Activated CD8-positive, alpha-beta memory T cell treated with anti-CD3 and anti-CD28 coated beads for 48 hours (primary cell): ENCODE measurements at places on chromosomes 7 and 10.

DNA sequence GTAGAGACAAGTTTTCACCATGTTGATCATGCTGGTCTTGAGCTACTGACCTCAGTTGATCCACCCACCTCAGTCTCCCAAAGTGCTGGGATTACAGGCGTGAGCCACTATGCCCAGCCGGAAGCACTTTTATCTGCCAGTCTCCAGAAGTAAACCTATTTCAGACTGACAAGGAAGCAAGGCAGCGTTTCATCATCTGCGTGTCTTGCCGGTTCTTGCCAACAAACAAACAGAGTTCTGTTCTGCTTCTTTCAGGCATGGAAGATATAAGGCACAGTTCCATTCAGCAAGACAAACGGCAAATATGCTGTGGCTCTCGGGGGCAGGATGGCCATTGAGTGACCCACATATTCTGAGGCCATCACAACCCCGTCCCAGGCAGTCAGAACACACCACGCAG is 15.5 kb upstream of the LARP4B start:
- DNase-seq: no peak

DNA sequence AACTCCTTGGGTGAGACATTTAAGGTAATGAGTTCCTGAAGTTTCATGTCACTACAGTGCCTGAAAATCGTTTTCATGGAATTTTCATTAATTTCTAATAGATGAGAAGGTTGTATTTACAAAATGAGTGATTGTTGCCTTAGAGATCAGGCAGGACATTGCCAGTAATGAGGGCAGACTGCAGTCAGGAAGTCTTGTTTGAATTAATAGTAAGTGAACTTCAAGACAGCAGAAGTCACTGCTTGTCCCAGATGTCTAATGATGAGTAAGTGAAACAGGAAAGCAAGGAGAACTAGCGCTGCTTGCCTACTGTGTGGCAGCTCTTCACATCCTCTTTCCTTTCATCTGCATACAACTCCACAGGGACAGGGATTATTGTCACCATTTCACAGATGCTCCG is 237.4 kb downstream of the BAMBI start:
- DNase-seq: no peak

DNA sequence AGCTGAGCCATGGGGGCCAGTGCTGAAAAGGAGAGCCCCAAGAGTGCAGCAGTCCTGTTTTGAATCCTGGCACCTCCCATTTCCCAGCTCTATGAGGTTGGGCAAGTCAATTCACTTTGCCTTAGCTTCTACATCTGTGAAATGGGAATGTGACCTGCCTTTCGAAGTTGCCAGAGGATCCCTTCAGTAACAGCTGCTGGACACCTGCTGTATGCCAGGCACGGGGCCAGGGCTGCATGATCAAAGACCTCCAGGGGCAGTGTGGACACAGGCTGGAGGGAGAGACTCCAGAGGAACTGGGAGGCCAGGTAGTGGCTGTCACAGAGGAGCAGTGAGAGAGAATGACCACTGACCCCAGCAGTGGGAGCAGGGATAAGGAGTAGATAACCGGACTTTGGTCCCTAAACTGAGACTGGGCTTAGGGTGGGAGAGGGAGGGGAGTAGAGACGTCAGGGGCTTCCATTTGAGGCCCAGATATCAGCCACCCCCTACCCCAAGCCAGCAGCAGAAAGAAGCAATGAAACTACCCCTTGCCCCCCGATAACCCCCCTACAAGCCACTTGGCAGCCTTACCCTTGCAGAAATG is 45.2 kb downstream of the SRRM3 start:
- DNase-seq: no peak

DNA sequence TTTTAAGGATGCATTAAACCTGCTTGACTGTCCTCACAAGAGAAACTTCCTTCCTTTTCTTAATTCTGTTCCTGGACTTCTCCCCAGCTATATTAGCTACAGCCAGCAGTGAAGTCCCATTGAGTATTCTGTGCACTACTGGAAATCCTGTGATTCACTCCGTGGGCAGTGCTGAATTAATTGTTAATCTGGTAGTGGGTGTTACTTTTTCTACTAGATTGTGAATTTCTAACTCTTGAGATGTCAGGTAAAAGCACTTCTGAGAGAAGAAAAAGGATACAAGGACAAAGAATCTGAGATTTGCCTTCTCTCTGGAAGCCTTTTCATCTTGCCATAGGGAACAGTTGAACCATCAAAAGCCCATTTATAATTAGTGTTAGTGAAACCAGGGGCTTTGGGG is 33.9 kb downstream of the CYCS start:
- no peak for DNase-seq

DNA sequence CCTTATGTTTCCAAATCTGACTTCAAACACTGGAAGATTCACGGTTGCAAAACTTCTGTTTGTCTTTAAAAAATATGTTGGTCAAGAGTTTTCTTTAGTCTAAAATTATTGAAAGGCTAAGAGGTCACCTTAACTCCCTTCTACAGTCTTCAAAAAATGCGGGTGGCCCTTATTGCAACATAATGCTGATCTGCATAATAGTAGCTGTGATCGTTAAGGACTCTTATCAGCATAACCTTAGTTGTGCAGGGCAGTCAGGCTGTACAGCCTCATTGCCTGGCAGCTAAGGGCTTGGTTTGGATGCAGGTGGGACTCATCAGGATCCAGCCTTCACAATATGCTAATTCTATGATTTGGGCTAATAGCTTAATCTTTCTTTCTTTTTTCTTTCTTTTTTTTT is 15.0 kb downstream of the KIAA1217 start:
- DNase-seq: no peak

DNA sequence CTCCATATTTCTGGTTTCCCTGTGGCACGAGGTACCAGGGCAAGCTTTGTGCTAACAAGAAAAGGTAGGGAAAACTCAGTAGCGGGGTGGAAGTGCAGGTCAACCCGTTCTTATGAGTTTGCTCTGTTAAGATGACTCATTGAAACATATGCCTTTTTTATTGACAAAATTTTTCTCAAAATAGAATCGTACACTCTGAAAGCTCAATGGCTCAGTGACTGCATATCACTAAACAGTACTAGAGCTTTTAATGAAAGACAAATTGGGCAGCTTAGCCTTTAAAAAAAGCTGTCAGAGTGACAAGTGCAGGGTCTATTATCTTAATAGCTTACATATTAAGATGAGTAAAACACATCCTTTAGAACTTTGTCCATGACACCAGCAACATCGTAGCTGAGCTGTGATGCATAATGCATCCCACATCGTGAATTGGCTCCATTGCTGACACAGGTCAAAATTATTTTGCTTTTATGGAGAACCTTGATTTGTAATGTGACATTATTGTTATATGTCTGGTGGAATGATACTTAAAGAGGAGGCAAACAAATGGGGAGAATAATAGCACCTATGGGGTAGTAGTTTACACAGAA is 264.4 kb downstream of the ETV1 start:
- DNase-seq: no peak

GRCh38 chr10:33986515-33986914 is 652.0 kb upstream of the NRP1 start:
- no peak for DNase-seq

DNA sequence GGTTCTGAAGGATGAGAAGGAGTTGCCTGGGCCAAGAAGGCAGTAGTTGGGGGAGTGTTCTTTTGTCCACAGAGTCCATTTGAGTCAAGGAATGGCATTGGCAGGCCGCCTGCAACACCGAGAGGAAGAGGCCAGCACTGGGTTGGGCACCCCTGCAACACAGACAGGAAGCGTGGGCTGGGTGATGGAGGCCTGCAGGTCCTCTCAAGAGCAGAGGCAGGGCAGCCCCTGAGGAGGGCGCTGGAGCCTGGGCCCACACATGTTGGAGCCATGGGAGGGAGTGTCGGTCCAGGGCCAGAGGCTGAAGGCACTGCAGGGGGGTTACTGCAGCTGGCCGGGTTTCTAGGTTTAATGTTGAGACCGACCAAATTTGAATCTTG is 137.3 kb downstream of the PTPN20 start:
- no peak for DNase-seq

DNA sequence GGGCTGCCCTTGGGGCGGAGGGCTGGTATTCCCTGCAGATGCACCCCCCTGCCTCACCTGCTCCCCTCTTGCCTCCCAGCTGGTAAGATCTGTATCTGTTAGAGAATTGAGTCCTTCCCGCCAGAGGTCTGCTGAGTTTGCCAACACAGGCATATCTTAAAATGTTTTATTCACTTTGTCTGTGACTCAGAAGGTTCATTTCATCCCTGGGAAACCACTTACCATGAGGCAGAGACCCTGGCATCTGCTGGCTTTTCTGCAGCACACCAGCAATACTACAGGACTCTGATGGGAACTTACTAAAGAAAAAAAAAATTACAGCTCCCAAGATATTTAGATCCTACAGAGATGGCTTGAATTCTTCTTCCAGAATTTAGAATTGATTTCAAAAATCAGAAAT is 131.3 kb downstream of the PLPP4 start:
- no peak for DNase-seq

- DNase-seq: no peak
Measured at GRCh38 chr10:35993591-35994515, 351.8 kb upstream of the FZD8 start.

GRCh38 chr7:135879233-135879632 is 97.9 kb downstream of the MTPN start:
- no peak for DNase-seq
